ENCODE measurements at places on chromosomes 7 and 10.

- DNase-seq = peak; percentile 28
Measured at GRCh38 chr10:74051736-74052342, 53.9 kb downstream of the VCL start.

DNA sequence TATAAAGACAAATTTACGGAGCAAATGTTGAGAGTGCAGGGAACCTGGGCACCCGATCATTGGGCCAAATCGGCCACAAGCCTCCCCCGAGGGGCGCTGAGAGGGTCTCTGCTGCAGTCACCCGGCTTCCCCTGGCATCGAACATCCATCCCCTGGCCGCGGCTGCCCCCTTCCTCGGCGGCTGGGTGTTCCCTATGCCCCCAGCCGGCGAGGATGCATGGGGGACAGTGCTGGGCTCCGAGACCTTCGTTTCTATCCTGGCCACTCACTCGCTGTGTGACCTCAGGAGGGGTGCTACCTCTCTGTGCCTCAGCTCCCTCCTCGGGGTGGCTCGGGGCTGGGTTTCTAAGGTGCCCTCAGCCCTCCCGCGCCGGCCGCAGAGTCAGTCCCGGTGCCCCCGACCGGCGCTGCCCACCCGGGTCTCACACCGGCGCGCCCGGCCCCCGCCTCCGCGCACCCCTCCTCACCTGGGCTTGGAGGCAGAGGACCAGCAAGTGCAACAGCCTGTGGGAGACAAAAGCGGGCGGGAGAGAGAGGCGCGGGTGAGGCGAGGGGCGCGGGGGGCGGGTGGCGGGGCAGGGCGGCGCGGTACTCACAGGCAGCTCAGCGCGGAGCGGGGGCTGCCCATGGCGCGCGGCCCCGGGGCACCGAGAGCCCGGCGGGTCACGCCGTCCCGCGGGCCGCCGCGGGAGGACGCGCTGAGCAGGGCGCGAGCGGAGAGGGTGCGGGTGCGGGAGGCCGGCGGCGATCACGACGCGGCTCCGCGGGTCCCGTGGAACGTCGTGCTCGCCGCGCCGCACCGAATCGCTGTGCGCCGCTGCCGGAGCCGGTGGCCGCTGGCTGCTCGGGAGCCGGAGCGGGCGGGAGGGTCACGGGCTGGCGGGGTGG lies at the start of gene FGF8:
Gene FGF8, minus strand, starts transcription at position 842 of the 888 bp plus-strand sequence. Its CDS starts 214 bp downstream, at position 628.
- peak; percentile 56 for DNase-seq

DNA sequence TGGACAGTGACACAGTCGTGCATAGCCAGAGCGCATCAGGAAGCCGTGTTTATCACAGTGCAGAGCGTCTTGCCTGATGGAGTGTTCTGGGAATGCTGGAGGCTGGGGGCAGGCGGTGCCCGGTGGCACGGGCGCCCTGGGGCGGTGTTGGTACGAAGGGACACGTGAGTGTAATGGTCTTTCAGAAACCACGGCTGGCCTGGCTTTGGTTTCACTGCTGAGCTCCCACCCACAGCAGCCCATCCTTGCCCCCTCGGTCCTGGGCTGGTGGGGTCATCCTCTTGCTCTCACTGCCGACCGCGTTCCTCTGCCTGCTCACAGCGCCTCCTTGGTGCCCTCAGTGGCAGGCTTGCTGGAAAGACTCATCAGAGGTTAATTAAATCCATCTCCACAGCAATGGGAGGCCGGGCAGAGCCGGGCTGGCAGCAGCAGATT lies 50.6 kb downstream of the NKX6-2 start:
- DNase-seq = no peak

DNA sequence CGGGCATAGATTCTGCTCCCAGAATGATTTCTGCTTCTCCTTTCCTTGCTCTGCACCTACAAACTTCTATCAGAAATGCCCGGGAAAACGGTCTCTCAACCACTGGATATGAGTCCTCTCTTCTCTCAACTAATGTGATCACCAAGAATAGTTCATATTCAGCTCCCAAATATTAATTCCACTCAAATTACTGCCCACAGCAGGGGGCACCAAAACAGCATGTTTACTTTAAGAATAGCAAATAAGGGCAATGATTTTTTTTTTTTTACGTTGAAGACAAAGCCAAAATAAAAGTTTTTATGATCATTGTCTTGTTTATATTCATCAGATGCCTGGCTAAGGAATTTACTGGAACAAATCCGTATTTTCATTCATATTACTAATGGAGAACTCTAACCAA lies 94.9 kb upstream of the PRSS1 start:
- DNase-seq = no peak

GRCh38 chr10:49139846-49140195 lies 6.0 kb upstream of the FAM170B start:
- DNase-seq = no peak

DNA sequence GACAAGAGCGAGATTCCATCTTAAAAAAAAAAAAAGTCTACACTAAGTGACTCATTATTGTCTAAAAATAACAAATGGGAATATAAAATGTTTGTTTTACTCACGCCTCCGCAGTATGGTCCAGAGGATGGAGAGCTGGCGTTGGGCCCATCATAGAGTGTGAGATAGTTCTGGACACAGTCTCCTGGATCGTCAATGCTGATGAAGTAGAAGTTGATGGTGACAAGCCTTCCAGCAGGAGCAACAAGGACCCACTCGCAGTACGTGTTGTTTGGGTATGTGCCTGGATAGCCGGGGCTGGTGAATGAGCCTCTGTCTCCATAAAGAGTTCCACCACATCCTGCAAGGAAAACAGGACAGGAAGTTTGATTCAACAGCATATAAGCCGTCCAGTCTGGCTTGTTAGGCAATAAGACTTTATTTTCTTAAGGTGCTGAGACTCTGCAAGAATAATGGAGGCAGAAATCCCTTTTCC lies 11.5 kb upstream of the RSU1 start:
- DNase-seq = no peak

DNA sequence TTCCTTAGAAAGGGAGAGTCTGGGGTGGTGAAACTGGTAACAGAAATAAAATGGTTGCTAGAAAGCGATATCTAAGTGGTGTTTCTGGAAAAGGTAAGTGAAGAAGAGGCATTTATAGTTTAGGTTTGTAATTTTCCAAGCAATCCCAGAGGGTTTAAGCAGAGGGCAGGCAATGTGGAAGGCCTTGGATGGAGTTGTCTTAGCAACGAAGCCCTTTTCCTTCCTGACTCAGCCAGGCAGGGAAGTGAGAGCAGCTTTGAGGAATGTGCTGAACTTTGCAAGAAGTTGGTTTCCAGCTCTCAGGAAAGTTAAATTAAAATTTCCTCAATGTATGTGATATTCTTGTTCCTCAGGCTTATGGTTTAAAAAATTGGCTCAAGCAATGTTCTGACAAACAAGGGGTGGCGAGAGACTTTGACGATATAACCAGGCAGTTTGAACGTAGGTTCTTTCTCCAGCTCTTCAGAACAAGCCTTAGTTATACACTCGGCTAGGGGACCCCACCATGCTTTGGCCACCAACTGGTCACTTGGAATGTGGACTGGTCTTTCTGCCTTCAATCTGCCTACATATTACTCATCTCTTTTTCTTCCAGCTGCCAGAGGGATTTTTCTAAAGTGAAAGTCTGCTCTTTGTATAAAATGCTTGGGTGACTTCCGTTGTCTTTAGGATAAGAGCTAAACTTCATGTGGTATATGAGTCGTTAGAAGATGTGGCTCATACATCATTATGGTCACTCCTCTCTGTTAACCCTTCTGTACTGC lies 66.9 kb upstream of the SLC25A13 start:
- no peak for DNase-seq

GRCh38 chr7:74006032-74006431 lies 21.9 kb upstream of the ELN start:
- DNase-seq = no peak

- no peak for DNase-seq
Measured at GRCh38 chr7:128210590-128211570, 30.2 kb upstream of the LEP start.

DNA sequence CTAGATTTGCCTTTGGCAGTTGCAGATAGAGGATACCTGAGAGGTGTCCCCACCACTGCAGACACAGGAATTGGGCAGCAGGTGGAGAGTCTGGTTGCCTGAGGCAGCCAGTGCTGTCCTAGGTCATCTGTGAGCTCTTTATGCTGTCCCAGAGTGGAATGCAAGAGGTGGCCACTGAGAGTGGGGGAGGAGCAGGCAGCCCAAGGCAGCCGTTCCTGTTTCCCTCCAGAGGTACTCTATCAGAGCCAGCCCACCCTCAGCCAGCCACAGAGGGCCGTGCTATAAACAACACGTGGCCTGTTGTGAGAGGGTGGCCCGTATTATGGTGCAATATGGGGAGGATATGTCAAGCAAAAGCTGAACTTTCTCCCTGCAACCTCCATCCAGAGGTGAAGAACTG lies 8.5 kb downstream of the LRRC18 start:
- peak; percentile 50 for DNase-seq

- DNase-seq = peak; percentile 7
Measured at GRCh38 chr10:104688251-104689042, 47.4 kb downstream of the SORCS3 start.

DNA sequence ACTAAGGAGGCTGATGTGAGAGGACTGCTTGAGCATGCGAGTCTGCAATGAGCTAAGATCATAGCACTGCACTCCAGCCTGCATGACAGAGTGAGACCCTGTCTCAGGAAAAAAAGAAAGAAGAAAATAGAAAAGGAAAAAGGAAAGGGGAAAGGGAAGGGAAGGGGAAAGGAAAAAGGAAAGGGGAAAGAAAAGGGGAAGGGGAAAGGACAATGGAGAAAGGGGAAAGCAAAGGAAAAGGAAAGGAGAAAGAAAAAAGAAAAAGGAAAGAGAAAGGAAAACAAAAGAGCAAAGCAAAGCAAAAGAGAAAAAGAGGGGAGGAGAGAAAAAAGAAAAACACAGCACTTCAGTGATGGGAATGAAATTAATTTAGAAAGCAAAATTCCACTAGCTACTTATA lies 179.3 kb downstream of the SRPK2 start:
- no peak for DNase-seq

DNA sequence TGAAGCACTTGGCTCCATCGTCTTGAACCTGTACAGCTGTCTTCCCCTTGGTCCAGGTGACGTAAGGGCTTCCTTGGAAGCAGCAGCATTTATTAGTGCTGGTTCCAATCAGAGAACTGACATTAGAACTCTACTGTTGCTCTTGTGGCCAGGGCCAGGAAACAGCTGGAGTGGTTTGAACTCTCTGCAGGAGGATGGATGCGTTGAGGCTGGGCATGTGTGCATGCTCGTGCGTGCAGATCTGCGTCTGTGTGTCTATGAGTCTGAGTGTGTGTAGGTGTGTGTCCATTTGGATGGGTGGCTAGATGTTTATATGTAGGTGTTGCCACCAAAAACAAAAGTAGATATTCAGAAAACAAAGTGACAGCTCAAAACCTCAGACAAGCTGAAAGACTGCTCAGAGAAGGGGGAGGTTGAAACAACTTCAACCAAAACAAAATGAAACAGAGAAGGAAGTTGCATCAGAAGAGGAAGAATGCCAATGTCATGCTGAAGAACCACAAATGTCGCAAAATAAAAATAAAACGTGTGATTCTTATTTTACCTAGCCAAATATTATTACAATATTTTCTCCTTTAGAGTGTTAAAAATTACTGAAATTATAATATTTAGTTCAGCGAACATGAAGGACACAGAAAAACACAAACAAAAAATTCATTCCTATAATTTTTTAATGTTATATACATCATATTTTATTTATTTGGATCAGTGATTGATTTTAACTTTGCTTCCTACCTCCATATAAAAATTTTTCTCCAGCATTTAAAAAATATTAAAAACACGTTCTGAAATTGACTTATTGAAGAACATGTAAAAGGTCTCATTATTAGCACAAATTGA lies 96.1 kb upstream of the MKLN1 start:
- DNase-seq = no peak

DNA sequence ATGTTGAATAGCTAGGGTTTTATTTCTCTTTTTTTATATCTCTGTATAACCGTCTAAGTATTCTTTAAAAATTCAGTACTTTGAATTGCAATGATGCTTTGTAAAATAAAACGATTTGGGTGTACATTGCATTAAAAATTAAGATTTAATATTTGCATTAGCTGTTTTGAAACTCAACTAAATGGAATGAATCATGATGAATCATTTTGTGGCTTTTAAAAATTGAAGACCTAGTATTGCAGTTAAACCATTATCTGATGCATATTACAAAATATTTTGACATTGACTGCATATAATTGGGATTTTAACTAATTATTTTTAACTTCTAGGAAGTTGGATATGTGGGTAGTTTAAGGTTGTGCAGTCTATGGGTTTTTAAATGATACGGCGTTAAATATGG lies 314.0 kb downstream of the CDK14 start:
- DNase-seq = no peak

GRCh38 chr10:7385114-7385513 lies 25.7 kb downstream of the SFMBT2 start:
- no peak for DNase-seq

DNA sequence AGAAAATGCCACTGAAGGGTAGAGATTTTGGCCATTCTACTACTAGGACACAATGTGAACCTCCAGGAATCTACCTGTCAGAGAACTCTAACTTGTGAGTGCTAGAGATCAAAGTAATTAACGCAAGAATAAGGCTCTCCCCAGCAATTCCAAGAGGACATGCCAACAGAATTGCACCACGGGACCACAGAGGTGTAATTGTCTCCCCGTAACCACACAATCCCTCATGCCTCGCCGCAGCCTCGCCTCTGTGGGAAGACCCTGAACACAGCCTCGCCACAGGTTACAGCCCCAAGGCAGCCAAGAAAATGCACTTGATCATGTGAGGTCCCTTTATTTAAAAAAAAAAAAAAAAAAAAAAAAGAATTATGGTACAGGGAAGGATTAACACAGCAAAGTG lies 29.5 kb downstream of the CDCA7L start:
- no peak for DNase-seq

GRCh38 chr10:71443676-71444075 lies 47.0 kb downstream of the CDH23 start:
- peak; percentile 72 for DNase-seq

DNA sequence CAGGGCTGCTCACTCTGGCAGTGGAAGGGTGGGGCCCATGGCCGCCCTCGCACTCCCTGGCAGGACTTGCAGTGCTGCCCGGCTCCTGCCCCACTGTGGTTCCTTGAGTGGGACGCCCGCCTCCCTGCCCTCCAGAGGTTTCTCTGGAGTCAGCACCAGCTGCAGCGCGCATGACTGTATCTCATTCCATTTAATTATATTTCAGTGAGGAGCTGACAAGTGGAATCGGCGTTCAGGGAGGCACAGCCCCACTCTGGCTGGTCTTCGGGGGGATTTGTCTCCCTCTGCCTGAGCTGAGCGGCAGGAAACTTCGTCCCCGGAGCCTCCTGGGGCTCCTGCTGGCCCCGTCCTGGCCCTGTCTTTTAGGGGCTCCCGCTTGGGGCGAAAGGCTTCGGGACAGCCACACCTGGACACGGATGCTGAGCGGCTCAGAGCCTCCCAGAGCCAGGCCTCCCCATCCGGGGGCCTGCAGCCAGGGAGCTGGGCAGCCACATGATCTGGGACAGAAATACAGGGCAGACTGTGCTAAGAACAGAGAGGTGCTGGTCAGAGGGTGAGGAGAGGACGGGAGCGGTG lies 75.3 kb upstream of the NKX6-2 start:
- DNase-seq = no peak

DNA sequence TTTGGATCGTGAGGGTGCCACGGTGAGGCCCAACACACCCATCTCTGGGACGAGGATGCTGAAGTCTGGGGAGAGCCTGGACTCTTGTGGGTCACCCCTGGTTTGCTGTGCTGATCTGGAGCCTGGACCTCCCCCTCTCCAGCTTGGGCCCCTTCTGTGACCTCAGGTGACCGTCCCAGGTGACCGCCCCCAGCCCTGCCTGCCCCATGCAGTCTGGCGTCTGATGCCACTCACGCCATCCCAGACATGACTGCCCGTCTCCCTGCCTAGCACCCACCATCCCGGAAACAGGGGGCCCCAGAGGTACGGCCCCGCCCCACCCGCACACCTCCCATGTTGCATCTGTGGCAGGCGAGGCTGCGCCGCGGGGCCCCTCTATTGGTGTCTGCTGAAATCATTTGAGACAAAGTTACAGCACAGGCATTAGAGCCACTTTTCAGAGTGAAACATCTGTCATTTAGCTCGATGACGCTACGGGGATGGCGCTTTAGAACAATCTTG lies 21.1 kb downstream of the UNCX start:
- no peak for DNase-seq
